ENCODE measurements at places on chromosomes 6 and 20.

DNA sequence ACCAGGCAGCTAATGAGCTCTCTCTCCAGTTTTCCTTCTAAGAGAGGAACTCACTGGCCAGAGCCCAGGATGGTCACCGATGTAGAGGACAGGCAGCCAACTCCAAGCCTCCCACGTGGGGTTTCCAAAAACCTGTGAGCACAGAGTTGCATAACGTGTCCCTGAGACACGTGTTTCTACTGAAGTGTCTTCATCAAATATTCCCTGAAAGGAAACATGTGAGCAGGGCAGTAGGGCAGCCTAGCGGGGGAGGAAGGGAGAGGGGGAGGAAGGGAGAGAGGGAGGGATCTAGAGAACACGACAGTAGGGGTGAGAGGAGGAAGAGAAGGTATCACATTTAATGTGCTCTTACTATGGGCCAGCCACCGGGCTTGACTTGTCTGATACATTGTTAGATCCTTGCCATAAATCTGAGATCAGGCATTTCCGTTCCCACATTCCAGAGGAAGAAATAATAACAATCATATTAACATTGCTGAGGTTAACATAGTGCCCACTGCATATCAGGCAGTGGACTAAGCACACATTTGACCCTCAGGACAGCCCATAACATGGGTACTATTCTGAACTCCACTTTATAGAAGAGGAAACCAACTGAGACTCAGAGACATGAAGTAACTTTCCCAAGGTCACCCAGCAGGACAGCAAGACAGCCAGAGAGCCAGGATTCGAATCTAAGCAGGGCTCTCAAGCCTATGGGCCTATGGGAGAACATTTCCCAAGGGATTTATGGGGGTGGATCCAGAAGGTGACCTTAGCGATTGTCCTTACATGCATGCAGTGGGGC is 4.5 kb upstream of the SYS1 start:
- peak; percentile 97 for DNase-seq

DNA sequence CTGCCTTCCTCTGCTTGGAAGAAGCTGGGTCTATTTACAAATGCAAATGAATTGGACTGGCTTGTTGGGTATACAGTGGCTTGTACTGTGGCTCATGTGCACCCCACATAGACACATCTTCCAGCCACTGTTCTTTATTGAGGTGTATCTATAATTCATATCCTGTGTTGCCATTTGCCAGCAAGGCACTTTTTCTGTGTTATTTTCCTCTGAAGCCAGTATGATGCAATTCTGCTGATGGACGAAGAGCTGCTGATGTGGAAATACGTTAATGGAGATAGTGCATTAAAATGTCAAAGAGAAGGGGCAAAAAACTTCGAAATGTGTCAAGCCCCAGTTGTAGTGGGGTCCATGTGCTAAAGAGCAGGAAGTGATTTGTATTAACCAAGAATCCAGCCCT is 167.5 kb downstream of the TMEM242 start:
- DNase-seq = no peak

DNA sequence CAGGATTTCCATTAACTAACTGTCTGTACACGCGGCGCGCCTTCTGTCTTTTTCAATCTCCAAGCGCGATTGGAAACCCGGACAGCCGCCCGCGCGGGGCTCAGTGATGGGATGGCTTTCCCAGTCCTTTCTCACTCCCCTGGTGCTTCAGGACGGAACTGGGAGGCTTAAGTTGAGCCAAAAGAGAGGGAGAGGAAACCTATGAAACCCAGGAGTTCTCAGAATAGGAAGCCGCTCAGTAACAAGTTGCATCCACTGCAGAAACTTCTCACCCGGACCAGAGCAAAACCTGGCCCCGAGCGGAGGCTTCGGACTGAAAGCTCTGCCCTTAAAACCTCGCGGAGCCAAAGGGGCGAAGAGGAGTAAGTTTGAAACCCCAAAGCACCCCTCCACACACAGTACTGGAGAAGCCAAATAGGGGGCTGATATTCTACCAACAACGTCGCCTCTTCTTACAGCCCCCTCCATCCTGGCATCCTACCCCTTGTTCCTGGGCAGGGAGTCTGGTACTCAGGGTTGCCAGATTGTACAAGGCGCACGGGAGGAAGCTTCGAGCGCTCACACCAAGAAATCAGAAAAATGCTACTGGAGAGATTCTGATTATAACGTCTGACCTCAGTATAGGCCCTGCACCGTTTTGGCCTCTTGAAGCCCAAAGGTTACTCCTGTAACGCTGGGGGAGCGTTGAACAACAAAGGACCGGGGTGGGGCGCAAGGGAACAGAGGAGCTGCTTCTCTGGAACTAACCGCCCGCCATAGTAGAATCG is 906 bp upstream of the COL12A1 start:
- no peak for DNase-seq

- DNase-seq = no peak
These were observed 18.1 kb downstream of the AKIRIN2 start for GRCh38 chr6:87683890-87684289.

DNA sequence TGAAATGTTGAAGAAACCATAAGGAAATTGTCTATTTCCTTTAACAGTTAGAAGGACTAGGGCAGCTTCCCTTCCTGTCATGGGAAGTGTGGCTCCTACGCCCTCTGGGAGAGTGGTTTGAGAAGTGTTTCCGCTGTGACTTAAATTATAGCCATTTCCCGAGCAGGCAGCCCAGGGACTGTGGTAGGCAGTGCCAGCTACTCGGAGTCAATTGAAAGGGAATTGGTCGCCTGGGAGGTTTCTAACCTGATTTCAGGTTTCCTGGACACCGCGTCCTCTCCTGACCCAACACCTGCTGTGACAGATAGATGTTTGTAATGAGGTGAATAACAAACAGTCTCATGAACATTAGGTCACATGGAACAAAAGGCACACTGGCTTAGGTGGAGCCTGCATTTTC is 256.1 kb upstream of the PLCB4 start:
- DNase-seq = no peak

DNA sequence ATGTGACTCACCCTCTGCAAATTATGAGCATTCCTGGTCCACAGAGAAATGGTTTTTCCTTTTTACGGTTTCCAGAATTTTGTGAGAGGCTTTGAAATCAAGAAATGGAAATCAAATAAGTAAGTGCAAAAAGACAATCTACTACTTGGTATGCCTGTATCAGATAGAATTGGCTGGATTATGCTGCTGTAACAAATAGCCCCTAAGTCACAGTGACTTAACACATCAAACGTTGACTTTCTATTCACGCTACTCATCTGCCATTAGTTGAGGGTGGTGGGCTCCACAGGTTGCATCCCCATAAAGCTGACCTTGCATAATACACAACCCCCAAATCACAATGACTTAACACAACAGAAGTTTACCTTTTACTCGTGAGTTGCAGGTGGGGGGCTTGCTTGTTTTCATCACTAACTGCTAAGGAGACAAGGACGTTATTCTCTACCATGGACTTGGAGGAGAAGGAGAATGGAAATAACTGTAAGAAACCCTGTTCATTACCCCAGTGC is 44.4 kb downstream of the TSHZ2 start:
- no peak for DNase-seq

- no peak for DNase-seq
These were observed 91.2 kb upstream of the GLP1R start for GRCh38 chr6:38957426-38957825.

DNA sequence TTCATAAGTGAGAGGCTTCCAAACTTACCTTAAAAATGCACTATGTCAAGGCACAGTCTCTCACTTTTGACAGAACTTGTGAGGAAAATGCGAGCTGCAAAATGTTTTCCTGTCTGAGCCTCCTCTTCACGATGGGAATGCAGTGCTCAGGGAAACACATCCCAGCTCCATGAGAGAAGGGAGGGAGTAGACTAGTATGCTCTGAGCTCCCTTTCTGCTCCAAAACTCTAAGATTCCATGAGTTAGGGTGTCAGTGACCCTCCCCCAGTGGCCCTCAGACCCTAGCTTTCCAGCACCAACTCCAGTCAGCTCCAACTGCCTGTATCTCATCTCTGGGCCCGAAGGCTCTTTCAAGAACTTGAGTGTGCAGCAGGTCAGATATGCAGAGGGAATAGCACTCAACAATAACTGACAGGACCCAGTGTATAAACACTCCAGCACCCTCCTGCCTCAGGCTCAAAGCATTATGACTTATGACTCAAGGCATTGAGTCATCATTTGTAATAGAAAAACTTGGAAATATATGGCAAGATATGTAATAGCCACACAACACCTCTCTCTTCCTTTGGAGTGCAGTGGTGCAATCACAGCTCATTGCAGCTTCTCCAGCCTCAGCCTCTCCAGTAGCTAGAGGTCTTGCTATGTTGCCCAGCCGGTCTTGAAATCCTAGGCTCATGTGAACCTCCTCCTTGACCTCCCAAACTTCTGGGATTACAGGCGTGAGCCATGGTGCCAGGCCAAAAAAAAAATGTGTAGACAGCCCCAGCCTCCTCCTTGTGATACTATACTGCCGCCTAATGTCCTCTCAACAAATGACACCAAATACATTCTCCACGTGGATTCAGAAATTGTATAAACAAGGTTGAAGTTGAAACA is 16.7 kb upstream of the ENTPD6 start:
- peak; percentile 56 for DNase-seq

DNA sequence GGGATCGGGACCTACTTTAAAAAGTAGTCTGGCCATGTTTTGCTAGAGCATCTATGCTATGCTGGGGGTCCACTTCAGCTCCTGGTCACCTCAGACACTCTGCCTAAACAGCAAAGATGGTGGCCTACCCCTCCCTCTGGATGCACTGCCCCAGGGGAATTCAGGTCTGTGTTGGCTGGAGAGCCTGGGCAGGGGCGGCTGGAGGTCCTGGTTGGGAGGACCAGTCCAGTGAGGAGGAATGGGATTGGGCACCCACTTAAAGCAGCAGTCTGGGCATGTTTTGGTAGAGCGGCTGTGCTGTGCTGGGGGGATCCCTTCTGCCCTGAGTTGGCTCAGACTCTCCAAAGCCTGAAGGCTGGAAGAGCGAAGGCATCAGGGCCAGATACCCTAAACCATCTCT is 23.2 kb upstream of the TCF21 start:
- DNase-seq = no peak

Measured in breast epithelium (tissue), 4 donors.